ENCODE measurements at places on chromosomes 5 and 9. TPM values are rescaled to one million over a fixed set of nuclear protein-coding genes. Genes with fewer than 3 reads are reported as not detected.

DNA sequence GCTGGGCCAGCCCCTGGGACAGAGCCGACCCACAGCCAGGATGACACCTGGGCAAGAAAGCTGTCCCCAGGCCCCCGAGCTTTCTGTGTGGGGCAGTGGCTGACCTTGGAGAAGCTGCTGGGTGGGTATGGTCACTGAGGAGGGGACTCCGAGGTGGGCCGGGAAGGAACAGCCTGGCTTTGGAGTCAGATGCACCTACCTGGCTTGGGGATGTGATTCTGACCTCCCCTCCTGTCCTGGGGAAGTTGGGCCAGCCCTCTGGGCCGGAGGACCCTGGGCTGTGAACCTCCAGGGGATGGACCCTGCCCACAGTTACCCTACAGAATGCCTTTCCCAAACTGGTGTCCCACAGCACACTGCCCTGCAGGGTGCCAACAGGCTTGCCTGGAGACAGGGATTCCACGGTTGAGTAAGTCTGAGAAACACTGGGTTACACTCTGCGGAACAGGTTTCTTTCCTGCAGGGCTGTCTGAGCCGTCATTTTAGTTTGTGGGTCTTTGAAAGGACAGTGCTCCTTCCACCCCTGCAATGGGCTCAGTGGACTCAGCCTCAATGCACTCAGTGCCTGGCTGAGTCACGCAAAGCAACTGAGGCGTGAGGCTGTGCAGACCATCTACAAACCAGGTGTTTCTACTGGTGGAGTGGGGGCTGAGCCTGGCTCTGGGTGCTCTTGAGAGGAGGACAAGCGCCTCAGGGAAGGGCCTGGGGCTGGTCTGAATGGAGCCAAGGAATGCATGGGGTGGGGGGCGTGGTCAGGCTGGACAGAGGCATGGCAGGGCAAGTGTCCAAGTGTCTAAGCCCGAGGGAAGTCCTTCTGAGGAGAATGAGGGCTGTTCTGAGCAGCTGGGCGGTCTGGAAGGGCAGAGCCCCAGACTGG is 41.3 kb upstream of the PHYKPL start:
- H3K4me1 ChIP-seq, result no peaks in the 10 kb centered on the region
- no peak overlapping the region for H3K27ac ChIP-seq
- no peak overlapping the region for H3K4me3 ChIP-seq
- no peak for DNase-seq
- no peaks in the 10 kb centered on the region for H3K36me3 ChIP-seq

DNA sequence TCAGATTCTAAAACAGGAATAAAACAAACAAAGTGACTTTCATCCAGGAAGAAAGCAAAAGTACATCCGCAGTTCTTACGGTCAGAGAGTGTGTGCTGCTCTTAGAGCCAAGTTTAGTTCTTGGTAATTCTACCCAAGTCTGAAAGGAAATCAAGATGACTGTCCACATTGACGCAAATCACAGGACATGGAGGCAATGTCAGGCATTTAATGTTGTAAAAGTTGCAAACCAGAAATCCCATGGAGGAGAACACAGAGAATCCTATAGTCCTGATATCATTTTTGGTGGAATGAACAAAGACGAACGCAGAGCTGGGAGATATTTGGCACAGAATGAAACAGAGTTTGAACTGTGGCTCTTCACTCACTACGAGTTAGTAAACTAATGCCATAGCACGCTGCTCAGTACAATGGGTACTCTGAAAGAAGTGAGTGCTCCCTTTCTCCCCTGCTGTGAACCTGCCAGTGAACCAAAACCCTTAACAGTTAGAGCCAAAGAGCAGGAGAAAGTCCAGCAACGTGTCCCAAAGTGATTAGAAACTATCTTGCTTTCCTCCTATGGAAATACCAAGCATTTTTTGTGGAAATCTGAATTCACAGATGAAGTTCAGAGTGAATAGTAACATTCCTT is 74.3 kb downstream of the MUSK start:
- H3K4me3 ChIP-seq, result no peak overlapping the region
- H3K27ac ChIP-seq, result no peak overlapping the region
- no peaks in the 10 kb centered on the region for H3K4me1 ChIP-seq

DNA sequence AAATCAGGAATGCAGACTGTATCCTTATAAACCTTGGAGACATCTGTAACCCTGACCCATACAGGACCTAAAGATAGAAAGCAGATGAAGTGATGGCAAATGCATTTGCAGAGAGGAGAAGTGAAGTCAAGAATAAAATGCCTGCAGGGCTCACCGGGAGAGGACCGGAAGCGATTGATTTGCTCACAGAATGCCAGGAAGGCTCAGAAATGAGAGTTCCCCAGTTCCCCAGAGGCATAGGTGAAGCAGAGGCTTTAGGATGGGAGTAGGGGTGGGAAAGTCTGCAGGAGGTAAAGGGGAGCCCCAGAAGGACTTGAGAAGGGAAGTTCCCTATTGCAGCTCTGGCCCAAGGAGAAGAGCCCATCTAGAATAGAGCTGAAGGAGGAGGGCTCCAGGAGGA is 63.9 kb upstream of the TNFAIP8 start:
- no peaks in the 10 kb centered on the region for H3K27me3 ChIP-seq
- no peak overlapping the region for H3K27ac ChIP-seq
- no peak overlapping the region for H3K4me3 ChIP-seq
- DNase-seq, result no peak
- no peaks in the 10 kb centered on the region for H3K36me3 ChIP-seq
- no peaks in the 10 kb centered on the region for H3K4me1 ChIP-seq

Gene RUFY1
- polyA plus RNA-seq, result 14.9 TPM

DNA sequence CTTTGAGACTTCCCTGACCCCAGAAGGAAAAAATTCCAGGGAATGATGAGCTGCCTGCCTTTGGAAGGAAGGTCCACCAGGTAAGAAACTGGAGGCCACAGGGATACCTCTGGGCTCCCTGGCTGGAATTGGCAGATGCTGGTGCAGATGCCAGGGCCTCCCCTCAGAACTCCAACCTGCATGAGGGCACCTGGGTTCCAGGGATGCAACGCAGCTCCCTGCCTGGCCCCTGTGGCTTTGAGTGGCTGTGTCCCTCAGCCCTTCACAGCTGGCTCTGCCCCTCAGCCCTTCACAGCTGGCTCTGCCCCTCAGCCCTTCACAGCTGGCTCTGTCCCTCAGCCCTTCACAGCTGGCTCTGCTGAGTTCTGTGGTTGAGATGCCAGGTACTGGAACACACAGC is 13.9 kb downstream of the KCNMB1 start:
- no peak overlapping the region for H3K4me3 ChIP-seq
- no peaks in the 10 kb centered on the region for H3K4me1 ChIP-seq
- no peaks in the 10 kb centered on the region for H3K27me3 ChIP-seq

DNA sequence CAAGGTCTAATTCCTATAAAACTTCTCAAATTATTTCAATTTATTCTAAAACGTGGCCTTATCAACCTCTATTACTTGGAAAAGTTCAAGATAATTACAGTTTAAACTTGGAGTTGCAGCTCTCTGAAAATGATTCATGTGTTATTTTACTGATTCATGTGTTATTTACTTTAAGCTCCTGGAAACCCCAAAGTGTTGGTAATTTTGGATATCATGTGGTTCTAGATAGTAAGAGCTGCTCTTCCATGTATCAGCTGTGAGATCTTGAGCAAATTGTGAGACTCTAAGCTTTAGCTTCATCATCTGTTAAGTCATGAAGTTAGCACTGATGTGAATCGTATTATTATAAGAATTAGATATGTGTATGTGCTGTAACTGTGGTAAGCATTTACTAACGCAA is 749.2 kb downstream of the TLE4 start:
- H3K27ac ChIP-seq, result no peak overlapping the region
- H3K36me3 ChIP-seq, result no peaks in the 10 kb centered on the region
- no peaks in the 10 kb centered on the region for H3K4me1 ChIP-seq

- H3K4me1 ChIP-seq, result no peaks in the 10 kb centered on the region
- H3K27ac ChIP-seq, result no peak overlapping the region
- H3K36me3 ChIP-seq, result no peaks in the 10 kb centered on the region
These were observed 118.1 kb upstream of the NFIL3 start for GRCh38 chr9:91541734-91542133.

GRCh38 chr9:20209391-20210340 is 412.6 kb downstream of the MLLT3 start:
- H3K4me1 ChIP-seq, result no peaks in the 10 kb centered on the region
- H3K36me3 ChIP-seq, result no peaks in the 10 kb centered on the region
- DNase-seq, result no peak
- H3K4me3 ChIP-seq, result no peak overlapping the region
- no peaks in the 10 kb centered on the region for H3K27me3 ChIP-seq

- H3K36me3 ChIP-seq, result no peaks in the 10 kb centered on the region
- no peak overlapping the region for H3K4me3 ChIP-seq
- DNase-seq, result no peak
- H3K27me3 ChIP-seq, result no peaks in the 10 kb centered on the region
- H3K4me1 ChIP-seq, result no peaks in the 10 kb centered on the region
These were observed 112.1 kb downstream of the NUDT12 start for GRCh38 chr5:103450333-103451061.

DNA sequence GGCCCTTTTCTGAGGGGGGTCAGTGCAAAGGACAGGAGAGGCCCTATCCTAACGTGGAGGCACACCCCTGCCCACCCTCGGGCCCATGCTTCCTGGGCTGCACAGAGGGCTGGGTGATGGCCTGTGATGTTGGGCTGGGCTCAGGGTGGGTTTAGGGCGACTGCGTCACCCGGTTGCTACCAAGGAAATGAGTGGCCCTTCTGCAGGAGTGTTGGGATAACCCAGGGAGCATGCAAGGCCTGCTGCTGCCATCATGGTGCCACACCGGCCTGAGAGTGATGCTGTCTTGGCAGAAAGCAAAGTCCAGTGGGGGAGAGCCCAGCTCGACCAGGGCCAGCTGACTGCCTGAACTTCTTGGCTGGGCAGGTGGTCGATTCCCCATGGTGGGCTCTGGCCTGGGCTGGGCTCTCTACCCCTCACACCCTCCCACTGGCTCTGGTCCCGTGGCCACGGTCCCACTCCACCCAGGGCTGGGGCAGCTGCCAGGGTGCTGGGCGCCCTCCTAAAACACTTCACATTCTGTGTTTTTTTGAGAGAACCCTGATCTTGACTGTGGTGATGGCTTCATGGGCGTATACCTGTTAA is 21.5 kb upstream of the MRNIP start:
- H3K4me3 ChIP-seq, result no peak overlapping the region
- no peak for DNase-seq
- H3K4me1 ChIP-seq, result no peaks in the 10 kb centered on the region
- H3K27ac ChIP-seq, result no peak overlapping the region

Gene PCDHGB1
- 0.10 TPM for polyA plus RNA-seq

Gene ITK
- polyA plus RNA-seq, result 0.35 TPM

- H3K4me3 ChIP-seq, result no peak overlapping the region
- peaks cover 25% of the 10 kb centered on the region for H3K4me1 ChIP-seq
- no peaks in the 10 kb centered on the region for H3K36me3 ChIP-seq
- DNase-seq, result no peak
These were observed 175.9 kb upstream of the MAP3K1 start for GRCh38 chr5:56639476-56639875.

- no peak for DNase-seq
- H3K4me3 ChIP-seq, result no peak overlapping the region
- H3K4me1 ChIP-seq, result no peaks in the 10 kb centered on the region
- no peaks in the 10 kb centered on the region for H3K36me3 ChIP-seq
- H3K27ac ChIP-seq, result no peak overlapping the region
- no peaks in the 10 kb centered on the region for H3K27me3 ChIP-seq
These were observed 592.9 kb downstream of the SEMA5A start for GRCh38 chr5:8953016-8953415.

DNA sequence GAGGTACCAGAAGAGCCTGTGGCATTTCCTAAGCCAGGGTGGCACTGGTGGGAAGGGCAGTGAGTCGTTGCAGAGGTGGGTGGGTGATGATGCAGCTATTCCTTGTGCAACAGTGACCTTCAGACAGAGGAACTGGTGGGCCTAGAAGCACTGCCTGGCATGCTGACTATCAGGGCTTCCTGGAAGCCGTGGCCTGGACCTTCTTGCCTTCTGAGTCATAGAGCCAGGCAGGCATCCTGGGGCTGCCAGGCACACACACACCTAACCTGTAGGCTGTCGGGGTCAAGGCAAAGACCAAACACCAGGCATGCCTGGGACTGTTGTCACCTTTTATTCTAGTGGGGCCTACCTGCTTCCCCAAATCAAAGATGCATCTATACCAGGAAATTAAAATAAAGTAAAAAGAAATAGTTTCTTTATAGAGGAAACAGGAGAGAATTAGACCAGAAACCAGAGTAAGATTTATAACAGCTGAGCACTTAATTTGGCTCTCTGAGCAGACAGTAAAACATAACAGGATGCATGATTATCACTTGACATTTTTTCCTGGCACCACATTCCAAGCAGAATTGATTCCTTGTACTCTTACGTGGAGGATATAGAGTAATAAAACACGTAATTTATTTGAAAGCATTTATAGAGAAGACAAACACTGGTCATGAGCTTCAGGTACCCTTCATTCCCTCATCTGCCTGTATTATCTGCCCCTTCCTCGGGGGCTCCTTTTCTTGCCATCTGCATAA is 25.1 kb downstream of the NANS start:
- no peak for DNase-seq
- H3K27me3 ChIP-seq, result no peaks in the 10 kb centered on the region
- H3K4me3 ChIP-seq, result no peak overlapping the region
- peaks cover 15% of the 10 kb centered on the region for H3K36me3 ChIP-seq
- peak overlapping the region; percentile 63 for H3K27ac ChIP-seq

Gene IGIP
- polyA plus RNA-seq, result 2.3 TPM

DNA sequence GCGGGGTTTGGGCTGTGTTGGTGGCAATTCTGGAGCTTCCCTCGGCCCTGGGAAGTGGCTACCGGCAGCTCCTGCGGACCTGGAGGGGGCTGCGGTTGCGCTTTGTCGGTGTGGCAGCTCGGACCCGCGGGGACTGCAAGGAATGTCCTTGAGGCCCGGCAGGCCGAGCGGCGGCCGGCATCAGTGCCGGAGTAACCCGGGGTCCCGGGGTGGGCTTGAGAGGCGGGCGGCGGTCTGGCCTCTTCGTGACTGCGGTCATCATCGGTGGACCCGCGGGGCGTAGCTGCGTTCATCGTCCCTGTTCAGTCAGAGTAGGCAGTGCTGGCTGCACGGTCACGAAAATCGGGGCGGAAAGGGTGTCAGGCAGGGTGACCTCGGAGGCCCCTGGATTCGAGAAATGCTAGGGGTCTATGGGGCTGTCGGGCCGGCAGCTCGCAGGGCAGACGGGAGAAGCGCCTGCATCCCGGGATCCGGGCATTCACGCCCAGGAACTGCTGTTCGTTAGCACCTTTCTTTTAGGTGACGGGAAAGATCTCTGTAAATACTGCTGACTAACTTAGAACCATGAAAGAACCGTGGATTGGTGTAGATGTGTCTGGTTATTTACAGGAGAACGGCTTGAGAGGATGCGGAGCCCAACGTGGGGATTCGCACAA is 474 bp downstream of the HMGCR start:
- no peak for DNase-seq
- H3K27me3 ChIP-seq, result no peaks in the 10 kb centered on the region
- H3K4me3 ChIP-seq, result peak overlapping the region; percentile 89
- H3K27ac ChIP-seq, result peak overlapping the region; percentile 96

Gene ISCA1
- 28.2 TPM for polyA plus RNA-seq
